ENCODE measurements at places on chromosomes 1 and 21.

GRCh38 chr1:94741510-94741909 is 78.6 kb upstream of the SLC44A3 start:
- DNase-seq: no peak

DNA sequence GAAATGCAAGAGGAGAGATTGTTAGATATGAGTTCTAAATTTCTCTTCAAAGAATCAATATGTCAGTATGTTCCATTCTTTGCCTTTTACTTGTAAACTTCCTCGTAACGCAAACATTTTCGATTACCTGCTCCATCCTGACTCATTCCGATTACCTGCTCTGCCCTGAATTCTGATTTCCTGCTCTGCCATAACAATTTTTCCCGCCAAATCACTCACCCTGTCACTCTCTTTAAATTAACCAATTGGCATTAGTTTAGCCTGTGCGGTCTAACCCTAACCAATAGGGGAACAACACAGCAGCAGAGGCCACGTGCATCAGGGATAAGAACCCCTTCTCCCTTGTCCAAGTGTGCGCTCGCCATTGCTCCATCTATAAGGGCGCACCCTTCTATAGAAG is 25.0 kb upstream of the CBR3 start:
- no peak for DNase-seq

DNA sequence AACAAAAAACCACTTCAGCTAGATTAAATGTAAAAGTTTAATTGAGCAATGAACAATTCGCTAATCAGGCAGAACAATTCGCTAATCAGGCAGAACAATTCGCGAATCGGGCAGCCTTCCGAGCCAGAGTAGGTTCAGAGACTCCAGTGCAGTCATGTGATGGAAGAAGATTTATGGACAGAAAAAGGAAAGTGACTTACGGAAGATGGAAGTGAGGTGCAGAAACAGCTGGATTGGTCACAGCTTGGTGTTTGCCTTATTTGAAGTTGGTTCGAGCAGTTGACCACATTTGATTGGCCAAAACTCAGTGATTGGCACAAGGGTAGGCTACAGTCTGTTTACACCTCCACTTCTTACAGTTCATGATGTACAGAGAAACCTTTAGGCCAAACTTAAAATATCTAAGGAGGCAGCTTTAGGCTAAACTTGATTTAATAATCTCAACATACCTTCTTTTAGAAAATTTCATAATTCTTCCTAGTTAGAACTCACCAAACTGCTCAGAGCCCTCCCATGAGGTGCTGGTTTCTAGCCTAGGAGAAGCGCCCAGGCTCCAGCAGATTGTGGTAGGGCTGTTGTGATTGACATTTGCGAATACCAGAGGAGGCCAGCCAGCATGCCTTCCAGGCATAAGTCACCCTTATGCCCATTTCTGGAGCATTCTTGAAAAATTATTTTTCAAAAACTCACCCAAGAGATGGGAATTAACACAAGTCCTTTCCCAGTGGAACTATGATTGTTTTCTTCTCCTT is 22.8 kb upstream of the KCNC4 start:
- DNase-seq: no peak

DNA sequence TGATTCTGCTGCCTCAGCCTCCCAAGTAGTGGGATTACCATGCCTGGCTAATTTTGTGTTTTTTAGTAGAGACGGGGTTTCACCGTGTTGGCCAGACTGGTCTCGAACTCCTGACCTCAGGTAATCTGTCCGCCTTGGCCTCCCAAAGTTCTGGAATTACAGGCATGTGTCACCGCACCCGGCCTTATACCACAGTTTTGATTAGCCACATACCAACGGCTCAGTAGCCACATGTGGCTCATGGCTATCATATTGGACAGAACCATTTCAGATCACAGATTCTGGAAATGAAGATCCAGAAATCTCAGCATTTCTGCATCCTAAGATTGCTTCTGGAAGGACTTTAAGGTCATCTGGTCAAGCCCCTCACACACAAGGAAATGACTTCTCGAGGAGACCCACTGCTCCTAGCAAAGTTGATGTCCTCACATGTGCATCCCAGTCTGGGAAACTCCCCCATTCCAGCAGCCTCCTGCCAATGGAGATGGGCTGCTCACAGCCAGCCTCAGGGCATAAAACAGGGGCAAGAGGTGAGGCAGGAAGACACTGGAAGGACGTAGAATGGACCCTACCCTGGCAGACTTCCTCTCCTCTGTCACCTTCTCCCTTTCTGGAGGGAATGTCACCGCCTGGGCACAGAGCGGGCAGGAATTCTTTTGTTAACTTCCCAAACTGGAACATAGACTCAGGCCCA is 17.5 kb upstream of the CITED4 start:
- no peak for DNase-seq

DNA sequence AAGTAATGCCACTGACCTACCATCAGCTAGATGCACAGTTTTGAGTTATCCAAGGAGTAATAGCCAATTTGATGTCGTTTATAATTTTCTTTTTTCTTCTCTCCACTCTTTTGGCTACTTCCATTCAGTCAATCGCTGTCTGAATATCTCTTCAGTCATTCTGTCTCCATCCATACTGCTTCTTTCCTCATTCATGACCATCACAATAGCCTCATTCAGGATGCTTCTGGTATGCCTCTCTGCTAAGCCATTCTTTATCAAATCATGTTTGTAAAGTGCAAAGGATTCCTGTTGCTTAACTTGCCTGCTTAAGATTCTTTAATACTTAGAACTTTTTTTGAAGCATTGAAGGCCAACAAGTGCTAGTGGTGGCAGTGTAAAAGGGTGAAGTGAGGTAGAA is 20.2 kb downstream of the TYW3 start:
- no peak for DNase-seq

GRCh38 chr1:209767096-209767495 is 11.2 kb downstream of the TRAF3IP3 start:
- DNase-seq: no peak

- no peak for DNase-seq
These were observed 3.0 kb upstream of the FOXD3 start for GRCh38 chr1:63319046-63320021.

DNA sequence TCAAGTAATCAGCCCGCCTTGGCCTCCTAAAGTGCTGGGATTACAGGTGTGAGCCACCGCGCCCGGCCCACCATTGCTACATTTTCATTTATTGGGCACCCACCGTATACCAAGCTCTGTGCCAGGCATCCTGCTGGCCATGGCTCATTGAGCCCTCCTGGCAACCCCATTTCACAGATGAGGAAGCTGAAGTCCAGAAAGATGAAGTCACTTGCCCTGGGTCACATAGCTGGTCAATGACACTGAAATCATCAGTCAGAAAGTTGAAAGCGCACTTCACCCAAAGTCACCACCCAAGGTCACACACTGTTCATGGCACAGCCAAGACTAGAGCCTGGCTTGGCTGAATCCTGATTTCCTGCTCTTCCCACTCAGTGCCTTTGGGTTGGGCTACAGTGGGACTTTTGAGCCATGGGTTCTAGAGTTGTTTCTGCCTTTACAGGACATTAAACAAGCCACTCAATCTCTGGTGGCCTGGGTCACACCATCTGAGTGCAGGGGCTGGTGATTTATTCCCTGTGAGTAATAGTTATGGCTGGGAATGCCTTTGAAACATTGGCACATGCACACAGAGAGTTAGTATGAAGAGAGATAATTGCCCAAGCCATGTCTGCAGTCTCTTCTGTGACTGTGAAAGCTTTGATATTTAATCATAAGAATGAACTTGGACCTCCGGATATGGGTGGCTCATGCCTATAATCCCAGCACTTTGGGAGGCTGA is 16.0 kb upstream of the ARHGEF10L start:
- DNase-seq: no peak

DNA sequence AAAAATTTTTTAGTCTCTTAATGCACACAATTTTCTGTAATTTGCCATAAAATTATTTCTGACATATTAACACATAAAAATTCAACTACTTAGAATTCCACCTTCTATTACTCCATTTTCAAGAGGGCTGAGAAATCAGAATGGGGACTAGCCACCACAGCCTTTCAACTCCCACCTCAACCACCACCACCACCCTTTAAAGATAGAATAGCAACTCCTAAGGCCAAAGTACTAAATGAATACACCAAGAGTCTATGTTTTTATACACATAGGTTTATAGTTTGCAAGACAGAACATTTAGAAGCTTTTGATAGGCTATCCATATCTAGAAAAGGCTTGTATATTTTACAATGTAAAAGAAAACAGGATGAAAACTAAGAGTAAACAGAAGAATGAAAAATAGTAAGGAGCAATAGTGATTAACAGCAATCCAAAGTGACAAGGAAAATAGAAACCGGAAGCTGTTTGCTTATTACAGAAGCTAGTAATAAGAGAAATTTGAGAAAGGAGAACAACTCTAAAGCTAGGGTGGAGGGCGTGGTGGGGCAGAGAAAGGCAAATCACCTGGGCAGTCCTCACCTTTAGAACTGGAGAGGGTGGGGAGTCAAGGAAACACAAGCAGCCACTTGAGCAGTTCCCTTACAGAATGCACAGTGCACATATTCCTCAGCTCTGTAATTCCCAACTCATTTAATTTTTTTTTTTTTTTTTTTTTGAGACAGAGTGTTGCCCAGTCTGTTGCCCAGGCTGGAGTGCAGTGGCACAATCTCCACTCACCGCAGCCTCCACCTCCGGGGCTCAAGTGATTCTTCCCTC is 27.7 kb downstream of the EPS15 start:
- no peak for DNase-seq

GRCh38 chr1:22350171-22350923 is 101.3 kb upstream of the ZBTB40 start:
- no peak for DNase-seq

- DNase-seq: no peak
These were observed 19.0 kb downstream of the SOD1 start for GRCh38 chr21:31678478-31678877.

DNA sequence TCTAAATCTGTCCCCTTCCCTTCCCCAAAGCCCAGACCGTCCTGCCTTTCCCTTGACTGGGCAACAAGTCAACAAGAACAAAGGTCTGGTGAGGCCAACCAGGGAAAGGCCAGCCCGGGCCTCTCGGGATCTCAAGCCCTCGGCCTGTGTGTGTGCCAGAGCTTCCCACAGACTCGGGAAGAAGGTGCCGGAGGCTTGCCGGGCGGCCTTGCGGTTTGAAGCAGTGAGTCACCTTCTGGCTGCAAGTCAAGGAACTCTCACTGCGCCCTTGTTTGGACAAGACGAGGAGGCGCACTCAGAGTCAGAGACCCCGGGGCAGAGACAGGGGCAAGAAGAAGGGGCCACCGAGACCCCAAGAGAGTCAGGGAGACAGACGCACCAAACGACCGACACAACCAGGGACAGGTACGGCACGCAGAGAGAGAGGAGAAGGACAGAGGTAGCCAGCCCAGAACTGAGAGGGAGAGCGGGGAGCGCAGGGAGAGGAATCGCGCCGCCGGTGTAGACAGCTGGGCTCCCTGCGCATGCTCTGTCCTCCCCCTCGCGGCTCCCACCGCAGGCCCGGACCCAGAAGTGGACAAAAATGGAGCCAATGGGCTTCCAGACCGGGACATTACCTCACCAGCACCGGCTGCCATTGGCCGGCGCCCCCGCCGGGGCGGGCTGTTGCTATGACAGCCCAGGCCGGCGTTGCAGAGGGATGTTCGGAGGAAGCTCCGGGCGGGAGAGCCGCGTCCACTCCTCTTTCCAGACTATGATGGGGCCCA is 66.6 kb upstream of the LAPTM5 start:
- no peak for DNase-seq

DNA sequence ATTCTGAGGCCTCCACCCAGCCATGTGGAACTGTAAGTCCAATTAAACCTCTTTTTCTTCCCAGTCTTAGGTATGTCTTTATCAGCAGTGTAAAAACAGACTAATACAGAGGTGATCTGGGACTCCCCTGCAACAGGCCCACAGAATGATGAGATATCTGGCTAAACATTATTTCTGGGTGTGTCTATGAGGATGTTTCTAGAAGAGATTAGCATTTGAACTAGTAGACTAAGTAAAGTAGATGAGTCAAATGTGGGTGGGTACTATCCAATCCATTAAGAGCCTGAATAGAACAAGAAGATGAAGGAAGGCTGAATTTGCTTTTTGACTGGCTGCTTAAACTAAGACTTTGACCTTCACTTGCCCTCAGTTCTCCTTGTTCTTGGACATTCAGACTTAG is 396.5 kb upstream of the LRRC7 start:
- DNase-seq: no peak
